ENCODE measurements at places on chromosomes 12 and 14.

GRCh38 chr12:116263431-116263830 lies 14.1 kb downstream of the MED13L start:
- no peak for DNase-seq

GRCh38 chr12:95269892-95270291 lies 52.3 kb downstream of the VEZT start:
- no peak for DNase-seq

- DNase-seq = no peak
Measured at GRCh38 chr12:16348435-16349130, 1.1 kb downstream of the MGST1 start.

DNA sequence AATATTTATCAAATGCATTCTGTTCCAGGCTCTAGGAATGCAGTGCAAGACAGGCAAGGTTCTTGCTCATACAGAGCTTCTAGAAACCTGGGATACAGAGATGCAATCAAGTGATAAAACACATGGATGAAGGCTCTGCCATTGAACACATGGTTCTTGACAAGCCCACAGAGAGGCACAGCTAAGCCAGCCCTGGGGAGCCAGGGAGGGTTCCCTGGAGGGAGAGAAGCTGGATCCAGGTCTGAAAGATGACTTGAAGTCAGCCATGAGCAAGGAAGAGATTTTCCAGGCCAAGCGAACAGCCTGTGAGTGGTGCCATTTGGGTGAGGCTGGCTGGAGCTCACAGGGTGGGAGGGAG lies 66.2 kb downstream of the IRF2BPL start:
- DNase-seq = no peak

GRCh38 chr12:57401165-57401564 lies 29.7 kb downstream of the R3HDM2 start:
- DNase-seq = no peak

GRCh38 chr12:56713345-56713744 lies 11.8 kb downstream of the NACA start:
- no peak for DNase-seq

GRCh38 chr14:101017806-101018560 lies 114.5 kb upstream of the RTL1 start:
- DNase-seq = no peak

- DNase-seq = no peak
Measured at GRCh38 chr14:43706900-43707299, 800.2 kb downstream of the FSCB start.

GRCh38 chr12:97474161-97474560 lies 11.6 kb downstream of the RMST start:
- no peak for DNase-seq

DNA sequence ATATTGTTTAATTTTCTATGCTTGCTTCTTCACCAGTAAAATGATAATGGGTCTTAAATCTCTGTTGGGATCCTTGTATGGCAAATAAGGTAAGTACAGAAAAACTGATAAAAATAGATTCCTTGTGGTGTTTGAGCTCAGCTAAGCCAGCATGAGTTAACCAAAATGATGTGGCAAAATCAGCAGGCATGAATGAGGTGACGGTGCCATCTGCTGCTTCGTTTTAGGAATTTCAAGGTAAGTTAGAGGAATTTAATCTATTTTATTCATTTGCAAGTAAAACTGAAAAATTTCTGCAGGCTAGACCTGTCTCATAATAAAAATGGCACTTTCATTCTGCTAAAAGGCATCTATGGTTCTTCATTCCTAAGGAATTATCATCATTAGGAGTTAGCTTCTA lies 10.0 kb upstream of the CLEC7A start:
- peak; percentile 11 for DNase-seq

- no peak for DNase-seq
Measured at GRCh38 chr12:39923364-39923763, 182.5 kb downstream of the SLC2A13 start.

DNA sequence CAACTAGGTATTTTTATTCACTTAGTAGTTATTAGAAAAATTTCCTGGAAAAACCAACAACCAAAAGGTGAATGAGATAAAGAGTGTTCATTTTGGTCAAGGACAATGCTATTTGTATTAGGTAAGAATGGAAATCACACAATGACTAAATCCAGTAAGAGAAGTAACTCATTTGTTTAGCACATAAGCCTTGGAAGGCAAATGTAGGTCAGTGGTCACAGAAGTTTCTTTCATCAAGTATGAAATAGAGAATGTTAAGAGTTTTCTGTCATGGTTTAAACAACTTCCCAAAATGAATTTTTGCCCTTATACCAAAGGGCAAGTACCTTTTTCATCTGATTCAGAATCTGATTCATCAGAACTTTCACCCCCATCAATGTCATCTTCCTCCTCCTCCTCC lies 101.7 kb downstream of the KIF21A start:
- no peak for DNase-seq

DNA sequence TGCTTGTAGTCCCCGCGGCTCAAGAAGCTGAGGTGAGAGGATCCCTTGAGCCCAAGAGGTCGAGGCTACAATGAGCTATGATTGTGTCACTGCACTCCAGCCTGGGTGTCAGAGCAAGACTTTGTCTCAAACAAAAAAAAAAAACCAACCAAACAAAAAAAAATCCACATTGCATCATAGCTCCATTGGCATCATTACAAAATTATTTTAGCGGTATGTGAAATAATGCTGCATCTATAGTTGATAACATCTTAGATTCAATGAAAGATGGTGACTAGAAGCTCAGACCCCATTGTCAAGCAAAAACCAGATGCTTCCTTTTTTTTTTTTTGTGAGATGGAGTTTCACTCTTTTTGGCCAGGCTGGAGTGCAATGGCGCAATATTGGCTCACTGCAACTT lies 14.8 kb upstream of the PTHLH start:
- no peak for DNase-seq

DNA sequence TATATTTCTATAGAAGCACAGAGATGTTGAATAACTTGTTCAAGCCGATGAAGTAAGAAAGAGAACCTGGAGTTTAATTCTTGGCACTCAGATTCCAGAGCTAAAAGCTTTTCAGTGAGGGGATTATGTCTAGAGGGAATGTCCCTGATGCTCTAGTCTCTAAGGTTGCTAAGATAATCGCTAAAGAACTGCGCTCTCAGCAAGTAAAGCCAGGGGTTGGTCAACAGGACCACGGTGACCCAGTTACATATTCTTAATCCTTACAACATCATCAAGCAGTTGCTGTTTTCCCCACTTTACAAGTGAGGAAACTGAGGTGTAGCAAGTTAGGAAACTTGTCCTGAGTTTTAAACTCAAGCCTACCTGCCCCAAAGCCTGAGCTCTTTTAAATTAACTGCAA lies 110.8 kb downstream of the DAD1 start:
- DNase-seq = no peak

GRCh38 chr14:36653962-36654793 lies 7.5 kb upstream of the PAX9 start:
- no peak for DNase-seq

GRCh38 chr12:3077572-3078081 lies 448 bp downstream of the TSPAN9 start:
- no peak for DNase-seq

GRCh38 chr12:52146822-52147366 lies 44.9 kb downstream of the KRT80 start:
- DNase-seq = no peak

DNA sequence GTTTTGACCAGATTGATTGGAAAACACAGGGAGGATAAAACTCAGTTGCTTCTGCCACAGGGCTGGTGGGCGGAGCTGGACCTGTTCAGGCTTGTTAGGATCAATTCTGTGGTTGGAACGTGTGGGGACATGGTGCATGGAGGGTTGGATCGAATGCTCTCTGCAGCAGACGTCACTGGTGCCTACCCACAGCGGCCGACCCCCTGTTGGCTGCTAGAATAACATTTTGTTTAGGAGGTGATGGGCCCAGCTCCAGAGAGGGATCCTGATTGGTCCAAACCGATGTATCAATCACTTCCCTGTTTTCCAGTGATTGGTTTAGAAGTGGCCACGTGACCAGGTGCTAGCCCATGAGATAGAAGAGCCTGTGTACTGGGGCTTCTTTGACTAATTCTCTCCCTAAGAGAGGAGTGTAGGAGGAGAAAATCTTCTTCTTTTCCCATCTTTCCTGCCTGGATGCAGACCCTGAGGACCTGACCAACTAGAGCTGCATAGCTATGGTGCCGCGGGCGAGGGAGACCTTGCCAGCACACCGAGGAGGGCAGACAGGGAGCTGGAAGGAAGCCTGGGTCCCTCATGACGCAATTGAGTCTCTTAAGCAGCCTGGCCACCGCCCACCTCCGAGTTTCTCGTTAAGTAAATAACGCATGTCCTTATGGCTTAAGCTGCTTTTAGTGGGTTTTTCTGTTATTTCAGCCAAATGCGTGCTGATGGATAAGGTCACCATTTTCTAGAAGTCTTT lies 163.5 kb downstream of the AACS start:
- no peak for DNase-seq

- DNase-seq = no peak
Measured at GRCh38 chr12:104669851-104670337, 213.1 kb downstream of the CHST11 start.

GRCh38 chr14:32472512-32473463 lies 143.7 kb downstream of the AKAP6 start:
- DNase-seq = no peak

GRCh38 chr12:71626768-71627167 lies 36.9 kb downstream of the ZFC3H1 start:
- DNase-seq = no peak

DNA sequence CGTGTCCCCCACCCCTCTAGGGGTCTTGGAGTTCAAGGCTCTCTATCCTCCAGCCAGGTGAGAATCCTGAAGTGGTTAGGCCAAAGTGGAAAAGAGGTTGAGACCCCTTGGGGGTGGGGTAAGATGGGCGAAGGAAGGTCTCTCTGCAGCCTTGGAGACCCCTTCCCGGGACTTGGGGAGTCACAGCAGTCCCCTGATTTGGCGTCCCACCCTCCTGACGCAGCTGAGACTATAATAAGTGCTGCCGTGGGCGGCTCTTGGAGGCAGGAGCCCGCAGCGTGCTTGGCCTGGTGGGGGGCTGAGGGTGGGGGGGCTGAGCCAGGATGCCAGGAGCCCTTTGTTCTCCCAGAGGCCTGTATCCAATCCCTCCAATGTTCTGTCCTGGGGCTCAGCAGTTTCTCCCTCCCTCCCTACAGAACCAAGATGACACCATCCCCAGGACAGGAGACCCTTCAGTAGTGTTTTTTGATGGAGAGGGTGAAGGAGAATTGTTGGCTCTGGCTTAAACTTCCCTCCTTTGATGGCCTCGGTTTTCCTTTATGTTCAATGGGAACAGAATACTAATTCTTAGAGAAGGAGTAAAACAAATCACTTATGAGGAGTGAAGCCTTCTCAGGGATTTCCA lies 1.5 kb upstream of the AGAP2 start:
- no peak for DNase-seq

DNA sequence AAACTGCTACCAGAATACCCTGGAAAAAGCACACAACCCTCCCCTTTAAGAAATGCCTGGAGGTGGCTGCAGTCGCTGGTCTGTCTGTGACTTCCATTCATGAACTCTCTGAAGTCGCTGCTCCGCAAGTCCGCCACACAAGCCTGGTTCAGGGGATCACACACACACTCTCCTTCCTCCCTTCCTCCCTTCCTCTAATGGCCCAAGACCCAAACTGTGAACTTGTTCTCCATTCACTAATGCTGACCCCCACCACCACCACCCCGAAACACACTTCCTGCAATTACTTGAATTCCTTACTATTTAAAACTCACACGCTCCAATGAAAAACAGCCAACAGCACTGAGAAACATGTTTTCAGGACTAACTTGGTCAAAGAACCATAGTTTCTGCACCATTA lies 1.0 kb upstream of the LMO3 start:
- no peak for DNase-seq

- DNase-seq = peak; percentile 83
Measured at GRCh38 chr14:23302290-23303225, at the start of gene PPP1R3E. Gene PPP1R3E, minus strand, starts transcription at chr14:23302859. Its CDS starts 283 bp downstream, at chr14:23302576.

- DNase-seq = no peak
Measured at GRCh38 chr12:116916714-116917114, 6.0 kb downstream of the FBXW8 start.
